ENCODE measurements at places on chromosomes 13 and 19.

DNA sequence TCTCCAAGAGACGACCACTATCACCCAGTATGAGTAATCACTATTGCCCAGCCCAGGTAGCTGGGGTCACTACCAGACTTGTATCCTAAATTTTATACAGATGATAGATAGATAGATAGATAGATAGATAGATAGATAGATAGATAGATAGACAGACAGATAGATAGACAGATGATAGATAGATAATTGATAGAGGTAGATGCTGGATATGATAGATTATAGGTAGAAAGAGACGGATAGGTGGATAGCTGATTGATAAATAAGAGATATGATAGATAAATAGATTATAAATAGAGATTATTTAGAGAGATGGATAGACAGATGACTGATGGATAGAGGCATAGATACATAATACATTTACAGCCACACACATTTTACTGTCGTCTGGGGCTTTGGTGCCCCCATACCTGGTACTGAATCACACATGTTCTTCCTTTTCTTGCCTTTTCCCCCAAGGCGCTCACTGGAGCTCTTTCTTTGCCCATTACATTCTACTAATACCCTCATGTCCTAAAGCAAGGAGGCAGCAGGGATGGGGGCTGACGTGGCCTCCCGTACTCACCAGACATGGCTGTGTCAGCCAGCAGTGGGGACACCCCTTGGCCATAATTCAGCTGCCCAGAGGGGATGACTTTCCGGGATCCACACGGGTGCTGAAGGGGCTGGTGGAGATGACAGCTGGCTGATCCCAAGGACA is 44.6 kb upstream of the CCNE1 start:
- DNase-seq, result no peak

- DNase-seq, result no peak
Measured at GRCh38 chr19:18424890-18425514, 5.8 kb downstream of the SSBP4 start.

DNA sequence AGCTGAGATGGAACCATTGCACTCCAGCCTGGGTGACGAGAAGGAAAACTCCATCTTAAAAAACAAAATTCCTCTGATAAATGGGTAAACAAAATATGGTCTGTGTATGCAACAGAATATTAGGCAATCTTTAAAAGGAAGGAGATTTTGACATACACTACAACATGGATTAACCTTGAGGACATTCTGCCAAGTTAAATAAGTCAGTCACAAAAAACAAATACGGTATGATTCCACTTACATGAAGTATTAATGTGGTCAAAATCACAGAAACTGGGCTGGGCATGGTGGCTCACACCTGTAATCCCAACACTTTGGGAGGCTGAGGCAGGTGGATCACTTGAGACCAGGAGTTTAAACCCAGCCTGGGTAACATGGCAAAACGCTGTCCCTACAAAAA is 3.0 kb upstream of the ZNF444 start:
- DNase-seq, result no peak

- DNase-seq, result no peak
Measured at GRCh38 chr19:5694956-5695648, 5.0 kb downstream of the RPL36 start.
